ENCODE measurements at places on chromosomes 1 and 21.

DNA sequence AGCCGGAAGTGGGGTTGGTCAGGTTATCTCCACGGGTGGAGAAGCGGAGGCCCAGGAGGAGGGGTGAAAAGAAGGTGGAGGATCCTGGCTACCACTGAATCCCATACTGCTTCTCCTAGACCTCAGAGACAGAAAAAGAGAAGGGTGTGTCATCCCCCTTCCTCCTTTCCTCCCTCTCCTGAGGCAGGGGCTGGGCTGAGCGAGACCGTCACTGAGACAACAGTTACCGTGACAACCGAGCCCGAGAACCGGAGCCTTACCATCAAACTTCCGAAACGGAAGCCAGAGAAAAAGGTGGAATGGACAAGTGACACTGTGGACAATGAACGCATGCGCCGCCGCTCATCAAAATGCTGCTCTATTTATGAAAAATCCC lies 42.1 kb upstream of the NBPF3 start:
- DNase-seq = no peak

- DNase-seq = no peak
Observed at GRCh38 chr1:167633258-167633944, 3.4 kb downstream of the RCSD1 start.

GRCh38 chr21:36551321-36551720 lies 71.4 kb upstream of the CLDN14 start:
- no peak for DNase-seq

GRCh38 chr1:228060458-228061190 lies 21.9 kb upstream of the ARF1 start:
- DNase-seq = no peak

DNA sequence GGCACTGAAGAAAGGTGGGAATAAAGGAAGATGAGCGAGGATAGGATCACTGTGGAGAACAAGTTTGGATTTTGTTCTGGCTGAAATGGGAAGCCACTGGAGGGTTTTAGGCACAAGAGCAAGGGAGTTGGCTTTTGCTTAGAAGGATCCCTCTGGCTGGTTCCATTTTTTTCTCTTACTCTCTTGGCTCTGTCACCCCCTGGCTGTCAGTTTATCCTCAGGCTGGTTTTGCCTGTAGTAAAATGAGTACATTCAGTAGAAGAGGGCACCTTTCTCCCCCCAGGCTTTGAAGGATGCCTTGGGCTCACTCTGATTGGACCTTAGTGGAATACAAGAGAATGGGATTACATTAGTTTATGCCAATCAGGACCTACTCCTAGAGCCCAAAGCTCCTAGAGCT lies 17.1 kb downstream of the CACHD1 start:
- no peak for DNase-seq

- no peak for DNase-seq
Observed at GRCh38 chr1:192810253-192810880, 1.5 kb downstream of the RGS2 start.

DNA sequence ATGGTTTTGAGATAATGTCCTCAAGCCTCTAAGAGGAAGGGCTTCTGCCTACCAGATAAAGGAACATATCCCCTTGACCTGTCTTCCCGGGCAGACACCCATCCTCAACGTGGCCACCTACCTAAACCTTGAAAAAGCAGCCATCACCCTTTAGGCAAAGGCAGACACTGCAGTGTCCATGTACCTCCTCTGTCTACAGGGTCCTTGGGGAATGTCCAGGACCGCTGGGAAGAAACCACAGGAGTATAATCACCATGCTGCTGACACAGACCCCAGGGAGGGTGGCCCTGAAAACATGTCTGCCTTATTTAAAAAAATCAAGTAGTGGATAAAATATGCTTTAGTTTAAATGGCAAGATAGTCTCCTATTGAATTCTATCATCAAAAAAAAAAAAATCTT lies 16.6 kb downstream of the BCAR3 start:
- DNase-seq = no peak

- DNase-seq = no peak
Observed at GRCh38 chr1:13913396-13913795, 213.4 kb downstream of the PRDM2 start.

DNA sequence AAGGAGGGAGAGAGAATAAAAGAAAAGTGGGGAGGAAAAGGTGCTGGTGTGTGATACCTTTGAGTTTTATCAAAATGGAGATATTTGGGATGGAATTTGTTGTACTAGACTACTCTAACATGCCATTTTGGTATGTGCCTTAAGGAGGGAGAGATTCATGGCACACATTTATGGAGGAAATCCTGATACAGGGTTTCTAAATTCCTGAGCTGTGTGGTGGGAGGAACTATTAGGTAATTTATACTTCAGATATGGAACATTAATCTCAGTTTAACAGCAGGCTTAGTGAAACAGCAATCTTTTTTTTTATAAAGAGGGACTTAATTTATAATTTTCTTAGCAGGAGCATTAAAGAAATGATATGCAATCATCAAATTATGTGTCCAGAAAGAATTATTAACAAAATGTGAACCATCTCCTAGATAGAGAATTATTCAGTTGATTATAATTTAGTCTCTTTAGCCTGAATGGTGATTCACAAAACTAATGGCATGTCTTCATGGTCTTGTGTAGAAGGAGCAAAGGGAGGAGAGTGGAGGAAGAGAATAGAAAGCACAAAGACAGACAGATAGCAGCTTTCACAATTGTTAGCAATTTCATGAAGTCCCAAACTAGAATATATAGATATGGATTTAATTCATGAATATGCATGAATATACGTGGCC lies 301.6 kb downstream of the HLX start:
- no peak for DNase-seq

- DNase-seq = no peak
Observed at GRCh38 chr1:8211251-8211882, 106.5 kb upstream of the SLC45A1 start.

DNA sequence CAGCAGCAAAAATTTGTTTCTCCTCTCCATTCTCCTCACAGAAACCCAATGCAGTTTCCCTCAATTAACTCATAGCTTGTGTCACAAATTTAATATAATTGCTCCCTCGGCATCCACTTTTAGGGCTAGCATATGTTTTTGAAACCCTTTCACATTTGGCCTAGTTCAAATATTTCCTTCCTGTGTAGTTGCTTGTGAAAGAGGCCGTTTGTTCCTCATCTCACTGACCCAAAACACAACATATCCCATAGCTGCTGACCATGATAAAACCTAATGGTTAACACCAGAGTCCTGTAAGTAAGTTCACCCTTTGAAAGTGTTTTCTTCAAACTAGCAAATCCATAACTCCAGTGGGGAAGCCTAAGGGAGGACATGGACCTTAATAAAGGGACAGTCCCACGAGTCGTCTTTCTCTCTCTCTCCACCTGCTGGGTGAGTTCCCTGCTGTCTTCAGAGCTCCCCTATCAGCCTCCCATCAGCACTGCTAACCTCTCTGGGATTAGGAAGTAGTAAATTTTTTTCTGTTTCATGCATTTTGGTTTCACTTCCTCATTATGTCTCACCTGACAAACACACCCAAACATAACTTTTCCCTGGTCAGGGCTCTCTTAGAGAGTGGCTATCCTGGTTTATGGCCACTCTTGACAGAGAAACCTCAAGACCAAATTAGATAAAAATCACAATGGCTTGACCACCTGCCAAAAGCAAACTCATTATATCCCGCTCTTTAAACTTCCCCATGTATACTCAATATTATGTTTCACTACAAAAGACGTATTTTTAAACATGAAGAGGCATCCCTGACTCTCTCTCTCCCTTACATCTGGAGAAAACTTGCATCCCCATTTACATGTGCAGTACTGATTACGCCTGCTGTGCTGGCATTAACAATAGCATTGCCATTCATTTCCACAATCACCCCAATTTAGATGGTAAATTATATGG lies 177.7 kb upstream of the HP1BP3 start:
- no peak for DNase-seq

GRCh38 chr1:18761948-18762840 lies 97.3 kb downstream of the TAS1R2 start:
- no peak for DNase-seq

DNA sequence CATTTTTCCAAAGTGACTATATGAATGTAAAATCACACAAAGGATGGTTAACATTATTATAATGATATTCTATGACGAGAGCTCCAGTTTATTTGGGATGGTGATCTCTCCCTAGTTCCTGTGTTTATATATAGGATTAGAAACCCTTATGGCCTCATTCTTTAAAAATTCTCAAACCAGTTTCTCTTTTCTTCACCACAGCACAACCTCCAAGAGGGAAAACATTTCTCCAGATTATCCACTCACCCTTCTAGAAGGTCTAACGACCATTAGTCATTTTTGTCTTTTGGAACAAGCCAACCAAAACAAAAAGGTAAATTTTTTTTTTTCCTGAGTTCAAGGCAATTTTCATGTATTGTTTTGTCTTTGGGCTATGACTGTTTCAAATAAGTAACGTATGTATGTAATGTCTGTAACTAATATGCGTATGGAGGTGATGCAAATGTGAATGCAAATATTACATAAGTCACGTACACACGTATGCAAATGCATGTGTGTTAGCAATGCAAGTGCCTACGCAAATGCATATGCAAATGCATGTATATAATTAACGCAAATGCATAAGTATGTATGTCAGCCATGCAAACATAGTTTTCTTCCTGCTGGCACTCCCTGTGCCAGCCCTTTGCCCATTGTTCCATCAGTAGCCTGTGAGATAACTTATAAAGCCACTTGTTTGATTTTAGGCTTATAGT lies 72.5 kb upstream of the MORC3 start:
- DNase-seq = no peak

DNA sequence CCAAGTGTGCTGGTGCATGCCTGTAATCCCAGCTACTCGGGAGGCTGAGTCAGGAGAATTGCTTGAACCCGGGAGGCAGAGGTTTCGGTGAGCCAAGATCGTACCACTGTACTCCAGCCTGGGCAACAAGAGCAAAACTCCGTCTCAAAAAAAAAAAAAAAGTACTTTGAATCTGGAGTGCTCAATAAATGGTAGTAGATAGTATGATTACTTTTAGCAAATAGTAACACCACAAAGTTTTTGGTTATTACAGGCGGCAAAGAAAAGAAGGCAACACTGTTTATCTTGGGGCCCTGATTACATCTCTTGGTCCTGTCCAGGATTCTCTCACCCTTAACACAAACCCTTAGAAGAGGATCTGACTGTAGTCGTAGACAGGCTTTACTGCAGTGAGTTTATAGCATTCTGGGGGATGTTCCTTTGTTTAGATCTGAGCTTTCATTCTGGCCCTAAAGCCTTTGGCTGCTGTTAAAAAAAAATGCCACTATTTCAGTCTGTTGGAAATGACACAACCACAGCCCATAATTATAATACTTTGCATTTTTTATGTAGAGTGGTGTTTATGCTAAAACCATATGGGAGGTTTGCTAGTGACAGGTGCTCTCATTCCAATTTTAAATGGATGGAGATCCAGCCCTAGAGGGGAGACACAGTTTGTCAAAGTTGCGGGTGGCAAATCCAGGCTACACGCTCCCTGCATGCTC lies 79.7 kb upstream of the SLC2A1 start:
- no peak for DNase-seq

DNA sequence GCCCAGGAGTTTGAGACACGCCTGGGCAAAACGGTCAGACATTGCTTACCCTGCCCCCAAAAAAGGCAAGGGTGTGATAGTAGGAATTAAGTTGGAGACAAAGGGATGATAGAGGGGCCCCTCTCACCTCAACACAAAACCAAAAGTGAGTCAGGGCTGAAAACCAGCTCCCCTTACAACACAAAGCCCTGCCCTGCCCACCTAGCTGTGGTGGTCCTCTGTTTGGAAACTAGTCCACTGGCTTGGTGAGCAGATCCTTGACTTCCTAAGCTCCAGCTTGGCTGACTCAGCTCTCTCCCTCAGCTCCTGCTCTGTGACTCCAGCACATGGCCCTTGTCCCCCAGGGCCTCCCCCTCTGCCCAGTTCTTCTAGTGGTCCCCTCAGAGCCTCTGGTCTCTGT lies 603.8 kb downstream of the PTPRC start:
- no peak for DNase-seq

DNA sequence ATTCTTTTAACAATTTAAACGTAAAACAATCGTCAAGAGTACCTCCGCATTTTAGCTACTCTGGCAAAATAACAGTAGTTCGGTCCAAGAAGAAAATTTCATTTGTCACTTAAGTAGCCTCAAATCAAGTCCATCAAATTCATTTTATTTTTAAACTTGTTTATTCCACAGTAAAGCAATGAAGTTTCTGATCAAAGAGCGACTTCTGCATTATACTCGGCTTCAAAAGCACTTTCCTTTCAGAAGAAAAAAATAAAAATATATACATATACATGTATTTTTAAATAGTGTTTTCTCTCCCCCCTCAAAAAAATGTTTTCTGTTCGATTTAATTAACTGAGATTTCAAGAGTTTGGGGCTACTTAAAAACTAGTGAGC lies 115.0 kb downstream of the RERE start:
- DNase-seq = no peak

- no peak for DNase-seq
Observed at GRCh38 chr1:6872573-6873261, 87.5 kb downstream of the CAMTA1 start.

GRCh38 chr1:45412899-45413298 lies 72.7 kb upstream of the MUTYH start:
- no peak for DNase-seq

GRCh38 chr1:180924939-180925338 lies 12.2 kb downstream of the KIAA1614 start:
- DNase-seq = no peak

DNA sequence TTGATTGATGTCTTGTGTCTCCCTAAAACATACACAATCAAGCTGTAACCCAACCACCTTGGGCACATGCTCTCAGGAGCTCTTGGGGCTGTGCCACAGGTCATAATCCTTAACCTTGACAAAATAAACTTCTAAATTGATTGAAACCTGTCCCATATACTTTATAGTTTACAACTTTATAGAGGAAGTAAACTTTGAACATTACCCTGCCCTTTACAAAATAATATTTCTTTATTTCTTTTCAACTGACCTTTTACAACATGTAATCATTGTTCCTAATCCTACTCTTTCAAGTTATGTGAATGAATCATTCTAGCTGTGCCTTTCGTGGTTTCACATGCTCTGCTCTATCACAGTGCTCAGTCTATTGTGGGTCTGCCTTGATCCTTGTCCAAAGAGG lies 118.3 kb upstream of the ATP1A1 start:
- DNase-seq = no peak

GRCh38 chr1:189623336-189623735 lies 854.3 kb downstream of the BRINP3 start:
- no peak for DNase-seq

DNA sequence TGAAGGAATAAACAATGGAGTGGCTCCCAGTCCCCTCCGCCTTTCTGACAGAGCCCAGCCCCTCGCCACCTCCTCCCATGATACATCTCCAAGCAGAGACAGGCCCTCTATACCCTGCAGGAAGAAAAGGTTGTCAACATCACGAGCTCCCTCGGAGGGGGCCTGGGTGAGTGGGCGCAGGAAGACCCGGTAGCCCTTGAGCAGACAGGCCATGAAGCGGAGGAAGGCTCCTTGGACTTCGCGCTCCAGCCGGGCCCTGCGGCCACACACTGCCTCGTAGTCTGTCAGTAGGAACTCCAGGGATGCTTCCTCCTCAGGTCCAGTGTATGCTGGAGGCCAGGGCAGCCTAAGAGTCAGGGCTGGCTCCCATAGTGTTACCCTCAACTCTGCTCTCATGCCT lies 7.0 kb downstream of the DENND4B start:
- DNase-seq = no peak

Data from type B pancreatic cell (in vitro differentiated cells).